Activated CD8-positive, alpha-beta memory T cell treated with anti-CD3 and anti-CD28 coated beads for 4 hours (primary cell): ENCODE measurements at places on chromosomes 11 and 22.

GRCh38 chr11:1988667-1989317, 8.8 kb downstream of the H19 start:
- DNase-seq, result no peak

DNA sequence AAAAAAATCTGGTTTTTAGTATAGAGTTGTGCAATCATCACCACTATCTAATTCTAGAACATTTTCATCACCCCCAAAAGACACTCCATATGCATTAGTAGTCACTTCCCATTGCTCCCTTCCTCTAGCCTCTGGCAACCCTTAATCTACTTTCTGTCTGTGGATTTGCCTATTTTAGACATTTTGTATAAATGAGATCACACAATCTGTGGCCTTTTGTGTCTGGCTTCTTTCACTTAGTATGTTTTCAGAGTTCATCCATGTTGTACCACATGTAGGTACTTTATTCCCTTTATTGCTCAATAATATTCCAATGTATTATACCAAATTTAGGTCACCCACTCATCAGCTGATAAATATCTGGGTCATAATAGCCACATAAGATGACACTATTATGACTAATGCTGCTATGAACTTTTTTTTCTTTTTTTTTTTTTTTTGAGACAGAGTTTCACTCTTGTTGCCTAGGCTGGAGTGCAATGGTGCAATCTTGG, 67.5 kb upstream of the SCUBE2 start:
- DNase-seq, result no peak

DNA sequence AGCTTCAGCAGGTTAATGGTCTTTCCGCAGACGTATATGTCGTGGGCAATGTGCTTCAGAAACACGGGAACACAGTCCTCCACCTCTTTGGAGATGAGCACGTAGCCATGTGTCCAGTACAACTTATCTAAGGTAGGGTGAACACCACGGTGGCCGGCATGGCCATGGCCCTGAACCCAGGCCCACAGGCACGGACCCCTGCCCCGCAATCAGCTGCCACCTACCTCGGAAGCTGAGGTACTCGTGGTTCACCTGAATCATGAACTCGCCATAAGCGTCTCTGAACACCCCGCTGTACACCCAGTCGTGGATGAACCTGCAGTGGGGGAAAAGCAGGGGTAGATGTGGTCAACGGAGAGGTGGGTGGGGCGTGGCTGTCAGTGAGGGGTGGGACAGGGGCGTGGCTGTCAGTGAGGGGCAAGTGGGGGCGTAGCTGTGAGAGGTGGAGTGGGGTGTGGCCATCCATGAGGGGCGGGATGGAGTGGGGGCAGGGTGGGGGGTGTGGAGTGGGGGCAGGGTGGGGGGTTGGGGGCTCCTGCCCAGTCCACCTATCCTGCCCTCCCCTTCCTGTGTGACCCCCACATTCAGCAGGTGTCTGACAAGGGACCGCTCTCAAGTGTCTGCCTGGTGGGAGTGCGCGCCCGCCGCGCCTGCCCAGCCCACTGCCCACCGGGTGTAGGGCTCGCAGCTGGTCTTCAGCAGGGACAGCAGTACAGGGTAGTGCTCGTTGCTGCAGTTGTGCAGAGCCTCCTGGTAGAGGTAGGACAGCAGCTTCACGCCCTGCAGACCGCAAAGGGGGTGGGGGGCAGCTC, 18.6 kb downstream of the TUBGCP6 start:
- DNase-seq, result no peak

GRCh38 chr22:37118083-37118482, 8.6 kb upstream of the TMPRSS6 start:
- no peak for DNase-seq

GRCh38 chr11:76830639-76831327, 29.9 kb upstream of the ACER3 start:
- no peak for DNase-seq

- no peak for DNase-seq
Measured at GRCh38 chr22:36467042-36467810, 14.2 kb downstream of the TXN2 start.

- no peak for DNase-seq
Measured at GRCh38 chr11:133046252-133046651, 486.0 kb downstream of the OPCML start.

DNA sequence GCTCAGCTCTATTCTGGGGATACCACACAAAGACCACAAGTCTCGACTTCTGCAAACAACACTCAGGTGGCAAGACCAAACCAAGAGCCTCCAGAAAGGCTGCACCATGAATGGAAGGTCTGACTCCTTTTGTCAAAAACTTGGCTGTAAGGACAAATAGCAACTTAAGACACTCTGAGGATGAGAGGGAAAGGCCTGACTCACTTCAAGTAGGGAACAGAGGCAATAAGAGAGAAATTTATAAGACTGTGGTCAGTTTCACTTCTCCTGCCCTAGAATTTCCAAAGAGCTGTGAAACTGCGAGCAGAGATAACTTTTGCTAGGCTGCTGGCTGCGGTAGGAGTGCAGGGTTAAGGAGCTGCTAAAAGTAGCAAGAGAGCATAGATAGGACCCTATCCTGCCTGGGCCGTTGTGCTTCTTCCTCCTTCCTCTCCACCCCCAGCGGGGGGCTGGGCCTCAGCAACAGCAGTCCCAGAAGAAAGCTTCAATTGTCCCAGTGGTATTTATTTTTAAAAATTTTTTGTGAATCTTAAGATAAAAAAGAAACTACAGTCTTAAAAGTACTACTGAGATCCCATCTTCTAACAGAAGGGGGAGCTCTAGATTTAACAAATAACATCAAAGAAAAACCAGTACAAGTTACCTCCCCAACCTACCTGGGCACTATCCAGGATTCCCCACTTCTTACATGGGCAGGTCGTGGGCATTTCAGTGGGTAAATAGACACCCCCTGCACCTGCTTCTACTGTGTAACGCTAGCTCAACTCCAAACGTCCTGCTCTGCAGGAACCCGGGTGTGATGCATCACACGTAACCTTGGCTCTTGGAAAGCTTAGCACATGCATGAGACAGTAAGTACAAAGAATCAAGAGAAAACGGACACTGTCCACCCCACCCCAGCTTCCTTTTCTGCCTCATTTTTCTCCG, 66.4 kb downstream of the SGSM3 start:
- DNase-seq, result no peak

DNA sequence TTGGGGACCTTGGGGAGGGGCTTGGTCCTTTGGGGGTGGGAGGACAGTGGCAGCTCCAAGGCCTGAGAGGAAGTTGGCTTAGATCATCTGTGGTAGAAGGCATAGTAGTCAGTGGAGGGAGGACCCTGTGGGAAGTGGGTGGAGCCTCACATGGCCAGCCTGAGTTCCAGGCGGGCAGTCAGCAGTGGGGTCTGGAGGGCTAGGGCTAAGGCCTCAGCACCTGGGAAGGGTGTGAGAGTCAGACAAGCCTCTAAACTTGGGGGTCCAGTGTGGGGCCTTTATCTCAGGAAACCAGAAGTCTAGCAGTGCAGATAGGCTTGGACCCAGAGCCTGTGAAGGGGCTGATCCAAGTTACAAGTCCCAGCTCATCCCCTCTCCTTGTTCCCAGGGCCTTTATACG, 4.0 kb downstream of the NLRX1 start:
- no peak for DNase-seq

- DNase-seq, result no peak
Measured at GRCh38 chr22:26846645-26847044, 189.3 kb downstream of the MIAT start.

- DNase-seq, result no peak
Measured at GRCh38 chr22:31616315-31616980, 45.6 kb downstream of the PISD start.

DNA sequence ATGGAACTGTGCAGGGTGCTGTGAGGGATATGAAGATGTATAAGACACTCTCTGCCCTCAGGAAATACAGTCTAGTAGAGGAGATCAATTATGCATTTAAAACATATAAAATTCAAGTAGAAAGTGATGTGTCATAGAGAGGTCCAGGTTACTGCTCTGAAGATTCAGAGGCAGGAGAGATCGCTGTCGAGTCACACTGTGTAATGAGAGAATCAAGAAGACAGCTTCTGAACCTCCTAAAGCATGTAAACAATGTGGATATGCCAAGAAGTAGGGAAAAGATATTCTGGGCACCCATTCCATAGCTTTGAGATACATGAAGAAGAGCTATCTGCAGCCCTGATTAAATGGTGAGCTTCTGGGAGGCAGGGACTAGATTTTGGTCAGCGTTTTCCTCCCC, 16.7 kb downstream of the SSH3 start:
- no peak for DNase-seq

- no peak for DNase-seq
Measured at GRCh38 chr11:111097191-111097590, 148.3 kb upstream of the POU2AF2 start.

GRCh38 chr11:62466444-62466843, 47.6 kb downstream of the SCGB1A1 start:
- no peak for DNase-seq

GRCh38 chr11:15864026-15864805, 492.1 kb downstream of the SOX6 start:
- no peak for DNase-seq

DNA sequence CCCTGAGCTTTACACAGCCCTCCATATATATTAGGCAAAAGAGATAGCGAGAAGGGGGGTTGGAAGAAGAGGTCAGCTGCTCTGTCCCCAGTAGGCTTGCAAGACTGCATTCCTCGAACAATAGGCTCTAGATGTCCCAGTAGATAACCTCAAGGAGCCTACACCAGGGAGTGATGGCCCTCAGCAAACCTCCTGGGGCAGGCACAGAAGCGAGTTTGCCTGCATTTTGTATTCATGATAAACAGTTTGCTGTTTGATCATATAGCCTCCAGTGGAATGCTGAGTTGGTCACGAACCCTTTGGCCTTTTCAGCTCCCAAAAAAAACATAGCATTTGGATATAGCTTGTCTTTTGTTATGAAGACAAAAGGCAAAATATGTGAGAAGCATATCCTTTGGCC, 95.1 kb upstream of the GRAMD1B start:
- no peak for DNase-seq

GRCh38 chr11:78807351-78807750, 232.7 kb upstream of the NARS2 start:
- no peak for DNase-seq

- no peak for DNase-seq
Measured at GRCh38 chr11:103623933-103624332, 412.5 kb upstream of the DDI1 start.

DNA sequence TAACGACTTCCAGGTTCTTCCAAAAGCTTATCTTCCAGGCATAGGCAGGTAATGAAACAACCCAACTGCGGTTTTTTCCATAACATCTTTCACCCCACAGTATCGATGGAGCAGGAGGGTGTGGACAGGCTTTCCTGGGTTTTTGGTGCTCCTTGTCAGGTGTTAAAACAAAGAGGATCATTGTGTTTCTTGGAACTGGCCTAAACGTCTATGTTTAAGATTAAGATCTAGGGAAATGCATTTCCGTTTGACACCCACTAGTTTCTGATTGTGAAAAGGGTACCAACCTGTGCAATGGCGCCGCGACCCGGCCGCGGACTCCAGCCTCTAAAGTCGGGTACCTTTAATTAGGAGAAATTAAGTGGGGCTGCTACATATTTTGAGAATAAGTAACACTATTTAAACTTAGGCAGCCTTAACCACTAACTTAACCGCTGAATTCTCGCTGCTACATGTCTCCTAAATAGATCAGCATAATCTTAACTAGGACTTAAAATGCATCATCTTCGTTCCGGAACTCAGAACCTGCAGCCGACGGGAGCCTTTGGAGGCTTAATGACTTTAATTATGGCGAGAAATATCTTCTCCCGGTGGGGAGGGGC, 31.5 kb downstream of the C22orf31 start:
- no peak for DNase-seq

DNA sequence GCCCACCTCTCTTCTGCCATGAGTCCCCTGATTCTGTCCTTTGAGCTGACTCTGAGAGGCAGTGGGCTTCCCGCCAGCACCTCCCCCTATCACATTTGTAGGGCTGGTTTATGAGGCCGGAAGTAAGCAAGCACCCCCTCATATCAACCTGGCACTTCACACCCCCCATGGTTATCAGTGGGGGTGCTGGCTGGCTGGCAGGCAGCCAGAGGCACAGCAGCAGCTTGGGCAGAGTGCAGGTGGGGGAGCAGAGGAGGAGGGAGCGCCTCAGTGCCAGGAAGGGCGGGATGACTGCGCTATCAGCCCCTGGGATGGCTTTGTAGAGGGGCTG, 22.9 kb upstream of the CHRM4 start:
- DNase-seq, result no peak
